T-helper 17 cell (primary cell): ENCODE measurements at places on chromosomes 5 and 9.

DNA sequence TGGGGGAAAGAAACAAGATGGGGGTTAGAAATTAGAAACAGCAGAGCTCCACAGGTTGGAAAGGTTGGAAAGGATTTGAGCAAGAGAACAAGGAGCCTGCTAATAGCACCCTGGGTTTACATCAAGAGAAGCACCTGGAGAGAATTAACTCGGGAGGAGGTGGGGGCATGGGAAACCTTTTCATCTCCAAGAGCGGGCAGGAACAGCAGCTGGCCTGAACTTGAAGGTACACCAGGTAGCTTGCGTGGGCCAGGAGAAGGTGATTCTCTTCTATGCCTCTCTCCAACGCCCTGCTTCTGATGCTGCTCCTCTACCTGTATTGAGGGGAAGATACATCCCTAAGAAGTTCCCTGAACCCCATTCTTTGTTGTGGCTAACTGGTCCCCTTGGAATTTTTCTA lies 37.1 kb upstream of the GLRX start:
- DNase-seq = no peak

DNA sequence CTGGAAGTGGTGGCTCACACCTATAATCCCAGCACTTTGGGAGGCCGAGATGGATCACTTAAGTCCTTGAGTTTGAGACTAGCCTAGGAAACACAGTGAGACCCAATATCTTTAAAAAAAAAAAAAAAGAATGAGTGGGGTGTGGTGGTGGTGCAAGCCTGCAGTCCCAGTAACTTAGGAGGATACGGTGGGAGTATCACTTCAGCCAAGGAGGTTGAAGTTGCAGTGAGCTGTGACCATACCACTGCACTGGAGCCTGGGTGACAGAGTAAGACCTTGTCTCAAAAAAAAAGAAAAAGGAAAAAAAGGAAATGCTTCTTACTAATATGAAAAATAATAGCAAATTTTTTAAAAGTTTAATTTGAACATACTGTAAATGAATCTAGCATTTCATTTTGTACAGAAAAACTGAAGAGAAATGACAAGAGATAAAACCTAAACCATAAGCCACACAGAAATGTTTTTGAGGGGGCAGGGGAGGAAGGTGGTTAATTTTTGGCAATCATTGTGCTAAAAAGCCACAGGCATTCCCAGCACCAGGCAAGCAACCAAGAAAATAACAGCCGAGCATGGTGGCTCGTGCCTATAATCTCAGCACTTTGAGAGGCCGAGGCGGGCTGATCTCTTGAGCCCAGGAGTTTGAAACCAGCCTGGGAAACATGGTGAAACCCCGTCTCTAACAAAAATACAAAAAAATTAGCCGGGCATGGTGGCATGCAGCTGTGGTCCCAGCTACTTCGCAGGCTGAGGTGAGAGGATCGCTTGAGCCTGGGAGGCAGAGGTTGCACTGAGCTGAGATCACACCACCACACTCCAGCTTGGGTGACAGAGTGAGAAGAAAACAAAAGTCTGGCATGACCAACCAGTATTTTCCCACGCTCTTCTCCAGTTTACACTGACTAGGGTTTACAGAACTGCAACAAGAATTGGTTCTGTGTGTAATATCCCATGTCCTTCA lies 114.5 kb upstream of the NR5A1 start:
- no peak for DNase-seq

- DNase-seq = no peak
These were observed 2.1 kb downstream of the SLC9A3 start for GRCh38 chr5:522116-522515.

GRCh38 chr5:94872526-94872925 lies 254.1 kb downstream of the SLF1 start:
- no peak for DNase-seq

DNA sequence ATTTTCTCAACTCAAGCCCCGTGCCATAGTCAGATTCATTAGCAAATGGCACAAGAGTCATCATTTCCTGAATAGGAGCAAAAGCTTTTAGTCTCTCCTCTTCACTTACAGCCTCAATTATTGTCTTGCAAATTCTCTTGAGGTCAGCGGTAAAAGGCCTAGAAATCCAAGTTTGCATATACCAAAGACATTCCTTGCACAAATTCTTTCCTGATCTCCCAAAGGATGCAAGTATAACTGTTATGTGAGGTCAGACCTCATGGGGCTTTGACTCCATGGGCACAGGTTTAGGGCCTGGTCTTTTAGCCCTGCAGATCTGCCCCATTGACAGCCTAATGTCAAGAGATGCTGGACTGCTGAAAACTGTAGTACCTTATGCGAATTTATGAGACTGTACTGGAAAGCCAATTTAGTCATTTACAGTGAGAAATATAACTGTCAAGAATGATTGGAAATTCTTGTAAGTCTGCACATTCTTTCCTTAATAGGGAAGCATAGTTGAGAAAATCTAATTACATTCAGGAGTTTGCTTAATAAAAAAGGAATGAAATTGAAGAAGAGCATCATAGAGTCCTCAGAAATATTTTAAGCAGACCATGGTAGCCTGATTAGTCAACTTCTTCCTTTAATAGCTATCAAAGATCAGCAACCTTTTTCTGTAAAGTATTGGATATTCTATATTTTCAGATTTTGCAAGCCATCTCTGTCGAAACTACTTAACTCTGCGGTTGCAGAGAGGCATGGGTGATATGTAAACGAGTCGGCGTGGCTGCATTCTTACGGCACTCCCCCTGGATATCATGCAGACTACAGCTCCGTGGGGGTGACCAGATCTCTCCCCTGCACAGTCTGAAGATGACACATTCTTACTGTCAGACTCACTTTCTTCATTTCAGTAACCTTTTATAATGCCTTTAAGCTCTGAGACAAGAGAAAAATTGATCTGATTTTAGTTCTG lies 45.2 kb downstream of the GCNT4 start:
- no peak for DNase-seq
